ENCODE measurements at places on chromosomes 6 and 20. TPM values are rescaled to one million over a fixed set of nuclear protein-coding genes. Genes with fewer than 3 reads are reported as not detected.

DNA sequence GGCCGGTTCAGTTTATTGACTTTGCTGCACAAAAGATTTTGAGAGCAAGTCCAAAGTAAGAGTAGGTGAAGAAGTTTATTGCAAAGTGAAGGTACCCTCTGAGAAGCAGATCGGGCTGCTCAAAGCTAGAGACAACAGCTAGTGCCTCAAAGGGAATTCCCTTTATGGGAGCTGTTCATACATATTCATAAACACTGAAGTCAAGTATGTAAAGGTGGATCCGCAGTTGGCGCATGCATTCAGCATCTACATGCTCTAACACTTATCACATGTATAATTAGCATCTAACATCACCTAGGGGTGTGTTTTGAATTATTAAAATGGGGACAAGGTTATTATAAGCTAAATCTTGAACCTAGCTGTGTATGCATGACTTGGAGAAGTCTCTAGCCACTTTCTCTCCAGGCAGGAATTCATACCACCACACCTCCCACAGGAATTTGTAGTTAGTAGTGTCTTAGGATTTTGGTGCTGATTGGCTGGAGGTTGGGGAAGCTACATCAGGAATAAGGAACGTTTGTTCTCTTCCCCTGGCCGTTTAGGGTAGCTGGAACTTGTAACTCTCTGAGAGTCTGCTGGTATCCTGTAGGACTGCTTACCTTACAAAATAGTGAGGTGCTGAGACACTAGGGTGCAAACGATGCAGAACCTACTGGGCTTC, 1633.9 kb downstream of the GRIK2 start:
- no peak for DNase-seq

DNA sequence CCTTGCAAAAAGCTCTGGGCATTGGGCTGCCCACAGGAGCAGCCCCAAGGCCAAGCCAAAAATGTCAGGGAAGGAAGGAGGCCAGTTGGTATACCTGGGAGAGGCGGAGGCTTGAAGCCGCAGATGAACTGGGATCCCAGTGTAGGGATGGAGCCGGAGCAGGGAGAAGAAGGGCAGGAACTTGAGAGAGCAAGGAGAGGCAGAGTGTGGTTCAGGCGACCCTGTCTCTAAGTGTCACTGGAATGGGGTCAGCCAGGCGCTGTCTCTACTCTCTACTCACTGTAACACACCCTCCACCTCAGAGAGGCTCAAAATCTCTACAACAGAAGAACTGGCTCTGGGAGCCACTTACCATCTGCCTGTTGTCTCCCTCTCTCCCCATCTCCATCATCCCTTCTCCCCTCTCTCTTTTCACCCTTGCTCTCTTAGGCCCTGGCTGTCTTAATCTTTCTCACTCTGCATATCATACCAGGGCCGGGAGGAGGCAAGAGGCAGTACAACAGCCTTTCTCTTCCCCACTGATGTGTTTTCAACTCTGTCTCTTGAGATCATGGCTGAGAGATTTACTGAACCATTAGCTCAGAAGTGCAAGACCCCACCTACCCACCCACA, 93.3 kb downstream of the CRYBG1 start:
- DNase-seq = no peak

- DNase-seq = no peak
Observed at GRCh38 chr6:10465629-10466499, 51.0 kb upstream of the TFAP2A start.

Gene CALHM4
- total RNA-seq = not detected

Gene MTRF1L
- total RNA-seq = 31.0 TPM

DNA sequence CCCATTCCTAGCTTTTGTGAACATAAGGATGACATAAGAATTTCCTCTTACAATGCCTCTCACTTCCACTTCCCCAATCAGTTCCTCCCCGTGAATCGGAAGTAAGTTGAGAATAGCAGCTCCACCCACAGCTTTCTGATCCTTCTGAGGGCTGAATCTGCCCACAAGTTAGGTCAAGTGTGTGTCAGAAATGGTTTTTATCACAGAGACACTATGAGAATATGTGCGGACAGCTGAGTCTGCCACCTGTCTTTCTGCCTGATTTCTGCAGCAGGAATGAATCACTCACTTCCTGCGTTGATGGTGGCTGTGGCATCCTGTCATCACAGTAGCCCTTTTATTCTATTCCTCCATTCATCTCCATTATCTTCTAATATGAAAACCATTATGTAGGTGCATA, 70.2 kb downstream of the RIN2 start:
- DNase-seq = no peak

Gene GSTA3
- not detected for total RNA-seq

Gene TOMM34
- total RNA-seq = 12.1 TPM

Gene ARG1
- not detected for total RNA-seq

- DNase-seq = peak; percentile 7
Observed at GRCh38 chr20:58718729-58719128, 26.1 kb downstream of the NPEPL1 start.

- peak; percentile 44 for DNase-seq
Observed at GRCh38 chr6:7758456-7758855, 32.6 kb downstream of the BMP6 start.

Gene XKR7
- not detected for total RNA-seq

- DNase-seq = no peak
Observed at GRCh38 chr6:44508646-44509045, 121.1 kb downstream of the CDC5L start.

Gene EDN3
- total RNA-seq = not detected

DNA sequence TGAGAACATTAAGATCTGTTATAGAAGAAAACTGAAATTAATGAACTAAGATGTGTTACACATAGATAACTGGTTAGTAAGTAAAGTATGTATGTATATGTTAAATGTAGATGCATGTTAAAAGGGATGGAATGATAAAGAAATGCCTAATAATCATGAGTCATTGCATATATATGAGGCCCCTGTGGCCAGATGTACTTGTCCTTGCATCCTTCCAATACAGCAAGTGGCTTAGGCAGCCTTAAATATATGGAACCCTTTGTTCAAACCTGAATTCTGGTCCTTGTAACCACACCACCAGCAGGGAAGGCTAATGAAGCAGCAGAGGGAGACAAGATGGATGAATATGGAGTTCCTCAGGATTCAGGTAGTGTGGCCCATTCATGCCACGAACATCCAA, 9.8 kb upstream of the AKAP7 start:
- DNase-seq = no peak

DNA sequence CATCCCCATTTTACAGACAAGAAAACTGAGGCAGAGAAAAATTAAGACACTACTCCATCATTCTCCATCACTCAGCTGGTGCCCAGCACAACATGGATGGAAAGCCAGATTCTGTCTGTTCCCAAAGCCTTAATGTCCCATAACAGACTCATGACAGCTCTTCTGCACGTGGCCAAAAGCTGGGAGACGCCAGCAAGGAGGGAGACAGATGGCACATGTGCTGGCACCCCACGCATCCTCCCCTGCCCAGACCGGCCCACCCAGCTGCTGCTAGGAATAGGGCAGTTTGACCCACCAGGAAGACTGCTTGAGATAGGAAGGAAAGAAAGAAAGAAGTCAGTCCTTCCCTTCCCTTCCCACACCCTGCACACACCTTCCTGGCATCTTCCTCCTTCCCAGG, 96.3 kb downstream of the PREX1 start:
- no peak for DNase-seq

DNA sequence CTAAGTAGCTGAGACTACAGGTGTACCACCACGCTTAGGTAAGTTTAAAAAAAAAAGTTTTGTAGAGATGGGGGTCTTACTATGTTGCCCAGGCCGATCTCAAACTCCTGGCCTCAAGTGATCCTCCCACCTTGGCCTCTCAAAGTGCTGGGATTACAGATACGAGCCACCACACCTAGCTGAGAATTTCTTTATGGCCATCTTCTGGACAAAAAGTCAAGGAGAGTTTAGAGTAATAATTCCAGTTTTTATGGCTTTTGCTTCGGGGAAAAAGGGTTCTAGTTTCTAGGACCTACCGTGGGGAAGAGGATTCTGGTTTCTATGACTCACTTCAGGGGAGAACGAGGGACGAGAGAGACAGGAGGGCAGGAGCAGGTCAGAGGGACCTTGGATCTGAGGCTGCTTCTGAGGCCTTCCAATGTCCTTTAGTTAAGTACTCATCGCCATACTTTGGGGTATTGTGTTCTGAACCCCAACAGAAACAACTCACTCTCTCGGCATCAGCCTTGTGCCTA, 69.3 kb upstream of the IER3 start:
- no peak for DNase-seq

- no peak for DNase-seq
Observed at GRCh38 chr6:81875782-81876293, 123.4 kb upstream of the TENT5A start.

- DNase-seq = no peak
Observed at GRCh38 chr6:89818977-89819335, 638 bp downstream of the MDN1 start.

Gene FOXP4
- 22.5 TPM for total RNA-seq

Gene PSORS1C2
- not detected for total RNA-seq

Gene MACROD2
- 2.3 TPM for total RNA-seq

- DNase-seq = peak; percentile 53
Observed at GRCh38 chr6:166412156-166412910, 29.6 kb upstream of the MPC1 start.

Gene DPPA5
- not detected for total RNA-seq

DNA sequence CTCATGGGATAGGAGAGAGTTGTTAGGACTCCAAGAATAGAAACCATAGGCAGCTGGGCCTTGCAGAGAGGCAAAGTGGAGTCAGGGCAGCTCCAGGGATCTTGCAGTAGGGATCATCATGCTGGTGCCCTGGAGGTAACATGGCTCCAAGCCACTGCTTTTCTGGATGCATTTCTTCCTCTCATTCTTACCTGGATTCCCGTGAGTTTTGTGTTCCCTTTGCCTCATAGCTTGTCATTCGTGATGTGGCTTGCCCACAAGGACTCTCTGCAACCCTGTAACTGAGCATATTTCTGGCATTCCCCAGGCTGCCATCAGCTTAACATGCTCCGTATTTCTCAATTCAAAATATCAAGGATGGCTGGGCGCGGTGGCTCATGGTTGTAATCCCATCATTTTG, 5.3 kb downstream of the NHLRC1 start:
- DNase-seq = no peak

Gene LPA
- total RNA-seq = not detected

GRCh38 chr6:25057111-25057905, 121.5 kb upstream of the RIPOR2 start:
- no peak for DNase-seq

DNA sequence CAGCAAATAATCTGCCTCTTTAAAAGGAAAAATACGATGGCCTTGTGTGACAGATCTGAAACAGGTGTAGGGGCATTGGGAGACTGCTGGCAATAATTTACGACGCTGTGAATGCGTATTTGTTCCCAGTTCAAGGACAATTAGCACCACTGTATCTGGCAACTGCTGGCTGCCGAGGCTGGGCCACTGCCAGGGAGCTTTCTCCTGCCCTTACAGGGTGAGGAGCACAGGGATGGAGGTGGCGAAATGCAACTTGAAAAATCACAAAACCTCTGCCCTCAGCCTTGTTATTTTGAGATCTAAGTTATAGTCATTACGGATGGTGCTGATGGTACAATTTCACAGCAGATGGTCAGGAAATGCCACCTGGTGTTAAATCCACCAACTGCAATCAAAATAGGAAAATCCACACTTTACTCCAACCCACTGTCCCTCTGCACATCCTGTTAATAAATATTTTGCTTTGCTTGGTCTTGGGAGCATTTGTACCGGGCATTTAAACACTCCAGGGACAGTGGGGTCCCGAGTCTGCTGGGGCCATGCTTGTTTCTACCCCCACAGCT, 6.4 kb downstream of the MYLK4 start:
- DNase-seq = peak; percentile 90

- no peak for DNase-seq
Observed at GRCh38 chr20:21450572-21450971, 53.2 kb upstream of the NKX2-4 start.

GRCh38 chr20:34595377-34596184, 37.1 kb downstream of the MAP1LC3A start:
- DNase-seq = no peak

DNA sequence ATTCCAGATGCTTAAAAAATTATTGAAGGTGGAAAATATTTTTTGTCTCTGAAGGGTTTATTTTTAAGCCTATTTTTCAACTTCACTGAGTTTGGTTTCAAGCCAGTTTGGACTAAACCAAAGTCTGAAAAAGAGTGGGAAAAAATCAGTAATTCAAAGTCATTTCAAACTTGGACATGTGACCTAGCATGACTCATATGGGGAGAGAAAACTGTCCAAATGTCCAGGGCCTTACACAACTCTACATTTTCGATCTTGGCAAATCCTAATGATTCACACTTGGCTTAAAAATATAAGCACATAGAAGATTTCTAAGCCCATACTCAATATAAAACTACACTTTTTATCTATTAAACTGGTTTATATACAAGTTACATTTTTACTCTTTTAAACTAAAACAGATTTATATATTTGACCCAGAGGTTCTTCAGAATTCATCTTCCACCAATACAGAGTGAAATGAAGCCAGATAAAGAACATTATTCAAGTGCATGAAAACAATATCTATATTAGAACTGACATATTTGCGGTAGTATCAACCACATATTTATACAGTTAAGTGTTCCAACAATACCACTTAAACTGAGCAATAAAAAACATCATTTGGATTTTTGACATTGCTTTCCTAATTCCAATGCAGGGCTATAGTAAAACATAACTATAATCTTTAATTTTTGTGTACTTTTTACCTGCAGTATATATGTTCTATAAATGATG, 110.3 kb upstream of the TCF21 start:
- DNase-seq = no peak

Gene CRISP2
- total RNA-seq = not detected

Gene ZNF334
- total RNA-seq = 3.2 TPM

Gene C20orf144
- total RNA-seq = not detected

All from right cardiac atrium (tissue), 5 donors.